ENCODE measurements at places on chromosomes 2 and 18. TPM values are rescaled to one million over a fixed set of nuclear protein-coding genes. Genes with fewer than 3 reads are reported as not detected.

Gene PTRHD1
- total RNA-seq: 34.6 TPM

Gene GCG
- not detected for total RNA-seq

Gene LBX2
- total RNA-seq: 1.6 TPM

Gene ABCG8
- not detected for total RNA-seq

Gene TNFAIP6
- not detected for total RNA-seq

Gene RTN4
- 249 TPM for total RNA-seq

Gene RAB31
- total RNA-seq: 36.8 TPM

Gene NEU2
- total RNA-seq: not detected

Gene ABCG5
- not detected for total RNA-seq

Gene DYSF
- total RNA-seq: 0.81 TPM

Gene SLC16A14
- total RNA-seq: 0.81 TPM

Gene DQX1
- total RNA-seq: not detected

Gene LPIN1
- 33.2 TPM for total RNA-seq

Gene CYTIP
- total RNA-seq: 2.8 TPM

Gene CREG2
- total RNA-seq: 0.15 TPM

Gene GGCX
- 21.2 TPM for total RNA-seq

Gene HSBP1L1
- total RNA-seq: 6.8 TPM

Gene ETAA1
- total RNA-seq: 18.9 TPM

Gene CCDC85A
- total RNA-seq: 10.2 TPM

Gene PROKR1
- not detected for total RNA-seq

Gene LDLRAD4
- total RNA-seq: 1.9 TPM

Gene ATP6V1B1
- total RNA-seq: not detected

Gene C1GALT1C1L
- total RNA-seq: 2.4 TPM

Gene POTEC
- total RNA-seq: not detected

Gene CRYGC
- not detected for total RNA-seq

Gene ABHD1
- total RNA-seq: not detected

Gene BOLL
- total RNA-seq: not detected

Gene SERPINB4
- total RNA-seq: 0.05 TPM

Gene AMER3
- not detected for total RNA-seq

Gene CRACDL
- total RNA-seq: not detected

Gene CDH7
- not detected for total RNA-seq

Gene G6PC2
- total RNA-seq: not detected

Gene DOK6
- total RNA-seq: 0.52 TPM

Gene CSRNP3
- total RNA-seq: 0.27 TPM

Gene SOX11
- total RNA-seq: not detected

Gene ST3GAL5
- total RNA-seq: 30.7 TPM

Gene TDRD15
- not detected for total RNA-seq

Gene IL37
- total RNA-seq: not detected

Gene STARD6
- total RNA-seq: not detected
